Gastroesophageal sphincter (tissue), 4 donors: ENCODE measurements at places on chromosomes 4 and X.

GRCh38 chrX:118109065-118109464 lies 7.5 kb downstream of the KLHL13 start:
- no peak overlapping the region for H3K27ac ChIP-seq
- no peak overlapping the region for H3K4me3 ChIP-seq
- no peaks in the 10 kb centered on the region for H3K36me3 ChIP-seq
- H3K4me1 ChIP-seq = no peaks in the 10 kb centered on the region
- ATAC-seq = no peak

DNA sequence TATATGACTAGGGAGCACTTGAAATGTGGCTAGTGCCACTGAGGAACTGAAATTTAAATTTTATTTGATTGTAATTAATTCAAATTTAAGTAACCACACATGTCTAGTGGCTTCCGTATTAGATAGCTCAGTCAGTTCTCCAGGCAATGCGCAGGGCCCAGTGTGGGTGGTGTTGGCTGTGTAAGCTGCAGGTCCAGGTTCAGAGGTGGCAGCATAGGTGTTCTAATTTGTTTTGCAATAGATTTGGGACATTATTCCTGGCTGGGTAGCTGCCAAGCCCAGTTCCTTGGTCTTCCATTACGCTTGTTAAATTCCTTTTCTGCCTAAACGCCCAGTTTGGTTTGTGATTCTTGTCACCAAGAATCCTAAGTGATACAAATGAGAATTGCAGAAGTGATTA lies 79.5 kb downstream of the FAM184B start:
- no peaks in the 10 kb centered on the region for H3K36me3 ChIP-seq
- no peak for ATAC-seq
- H3K4me3 ChIP-seq = no peak overlapping the region

DNA sequence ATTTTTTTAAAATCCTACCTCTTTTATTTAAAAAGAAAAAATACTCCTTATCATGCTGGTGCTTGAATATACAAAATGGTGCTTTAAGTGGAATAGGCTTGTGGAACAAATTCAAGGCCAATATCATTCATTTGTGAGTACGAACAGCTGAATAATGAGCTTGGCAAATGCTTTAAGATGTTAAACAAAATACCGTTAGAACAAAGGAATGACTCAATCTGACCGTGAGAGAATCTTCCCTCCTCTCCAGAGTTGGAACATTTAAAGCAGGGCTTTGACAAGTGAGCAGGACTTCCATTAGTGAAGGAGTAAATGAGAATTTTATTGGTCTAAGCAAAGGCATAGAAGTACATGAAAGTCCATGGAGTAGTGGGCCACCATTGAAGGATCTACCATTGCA lies 74.5 kb downstream of the DCLK2 start:
- ATAC-seq = peak; percentile 22
- H3K27me3 ChIP-seq = no peaks in the 10 kb centered on the region
- no peaks in the 10 kb centered on the region for H3K36me3 ChIP-seq
- peaks cover 16% of the 10 kb centered on the region for H3K4me1 ChIP-seq

DNA sequence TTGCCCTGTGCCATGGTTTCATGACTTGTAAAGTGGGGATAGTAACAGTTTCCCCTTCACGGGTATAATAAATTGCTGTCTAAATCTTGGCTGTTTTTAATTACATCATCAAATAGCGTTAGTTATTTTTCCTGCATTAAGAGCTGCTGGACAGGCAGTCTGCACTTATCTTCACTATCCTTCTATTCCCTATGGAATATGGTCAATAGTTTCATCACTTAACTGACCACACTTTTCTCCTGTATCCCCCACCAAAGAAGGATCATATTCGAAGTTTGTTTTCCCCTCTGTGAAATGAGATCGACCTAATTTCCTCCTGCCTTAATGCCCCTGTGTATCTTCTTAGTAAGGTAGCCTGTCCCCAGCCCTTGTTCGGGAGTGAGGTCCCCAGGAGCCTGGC lies 133.2 kb downstream of the SHROOM3 start:
- H3K4me3 ChIP-seq = no peak overlapping the region
- H3K36me3 ChIP-seq = no peaks in the 10 kb centered on the region

- H3K4me1 ChIP-seq = no peaks in the 10 kb centered on the region
- no peaks in the 10 kb centered on the region for H3K27me3 ChIP-seq
- no peak for ATAC-seq
- no peak overlapping the region for H3K27ac ChIP-seq
- peaks cover 5% of the 10 kb centered on the region for H3K36me3 ChIP-seq
These were observed 42.2 kb downstream of the TBCK start for GRCh38 chr4:106273831-106274230.

DNA sequence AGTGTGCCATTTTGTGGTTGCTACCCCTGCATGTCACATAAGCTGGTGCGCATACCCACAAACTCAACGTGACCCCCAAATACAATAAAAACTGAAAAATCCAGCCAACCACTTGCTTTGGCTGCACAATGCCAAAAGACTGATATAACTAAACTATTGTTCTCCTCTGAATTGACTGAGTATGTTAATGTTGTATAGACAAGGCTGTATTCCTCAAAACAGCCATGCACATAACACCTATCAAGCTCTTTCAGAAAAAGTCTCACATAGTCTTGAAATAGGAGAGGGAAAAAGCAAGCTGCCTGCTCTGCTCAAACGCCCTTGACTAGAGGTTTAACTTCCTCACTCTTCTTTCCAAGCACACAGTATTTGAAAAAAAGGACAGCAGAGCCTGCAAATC lies 126.4 kb upstream of the NOCT start:
- H3K4me3 ChIP-seq = no peak overlapping the region
- H3K27me3 ChIP-seq = no peaks in the 10 kb centered on the region
- no peaks in the 10 kb centered on the region for H3K36me3 ChIP-seq
- no peak overlapping the region for H3K27ac ChIP-seq
- no peaks in the 10 kb centered on the region for H3K4me1 ChIP-seq

DNA sequence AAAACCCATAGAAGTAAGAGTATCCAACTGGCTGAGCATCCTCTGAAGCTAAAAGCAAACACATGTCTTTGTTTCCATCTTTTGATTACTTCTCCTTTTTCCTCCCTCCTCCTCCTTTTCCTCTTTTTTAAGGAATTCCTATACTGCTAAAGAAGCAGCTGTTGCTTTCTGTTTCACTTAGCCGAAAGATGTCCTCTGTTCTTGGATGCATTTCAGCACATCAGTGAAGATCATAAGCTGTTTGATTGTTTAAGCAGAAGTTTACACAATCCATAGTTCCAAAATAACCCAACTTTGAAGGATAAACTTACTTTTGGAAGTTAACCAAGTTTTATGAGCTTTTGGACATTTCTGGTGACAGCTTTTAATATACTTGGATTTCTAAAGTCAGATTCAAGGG lies 55.1 kb upstream of the TNIP3 start:
- H3K4me1 ChIP-seq = no peaks in the 10 kb centered on the region
- no peak overlapping the region for H3K4me3 ChIP-seq
- no peaks in the 10 kb centered on the region for H3K27me3 ChIP-seq
- H3K36me3 ChIP-seq = no peaks in the 10 kb centered on the region

- no peak for ATAC-seq
- no peaks in the 10 kb centered on the region for H3K27me3 ChIP-seq
- no peak overlapping the region for H3K27ac ChIP-seq
- H3K4me3 ChIP-seq = no peak overlapping the region
- peaks cover 3% of the 10 kb centered on the region for H3K4me1 ChIP-seq
These were observed 165.0 kb upstream of the CTSO start for GRCh38 chr4:156118507-156119220.

- peak; percentile 63 for ATAC-seq
- H3K4me3 ChIP-seq = no peak overlapping the region
- no peak overlapping the region for H3K27ac ChIP-seq
- no peaks in the 10 kb centered on the region for H3K36me3 ChIP-seq
These were observed 195.5 kb upstream of the VEGFC start for GRCh38 chr4:176988226-176988625.

GRCh38 chrX:54540289-54540688 lies 10.3 kb downstream of the GNL3L start:
- no peak for ATAC-seq
- no peak overlapping the region for H3K4me3 ChIP-seq
- H3K4me1 ChIP-seq = no peaks in the 10 kb centered on the region
- H3K36me3 ChIP-seq = no peaks in the 10 kb centered on the region
- no peaks in the 10 kb centered on the region for H3K27me3 ChIP-seq
- no peak overlapping the region for H3K27ac ChIP-seq
